Stimulated activated CD4-positive, alpha-beta T cell treated with anti-CD3 and anti-CD28 coated beads, TNF-alpha, amount 100 ng/mL, for 1 hour (primary cell): ENCODE measurements at places on chromosomes 1 and 21.

- DNase-seq, result no peak
These were observed 10.0 kb downstream of the MROH7 start for GRCh38 chr1:54651608-54652007.

- DNase-seq, result no peak
These were observed 25.7 kb upstream of the SLC19A2 start for GRCh38 chr1:169511316-169512005.

DNA sequence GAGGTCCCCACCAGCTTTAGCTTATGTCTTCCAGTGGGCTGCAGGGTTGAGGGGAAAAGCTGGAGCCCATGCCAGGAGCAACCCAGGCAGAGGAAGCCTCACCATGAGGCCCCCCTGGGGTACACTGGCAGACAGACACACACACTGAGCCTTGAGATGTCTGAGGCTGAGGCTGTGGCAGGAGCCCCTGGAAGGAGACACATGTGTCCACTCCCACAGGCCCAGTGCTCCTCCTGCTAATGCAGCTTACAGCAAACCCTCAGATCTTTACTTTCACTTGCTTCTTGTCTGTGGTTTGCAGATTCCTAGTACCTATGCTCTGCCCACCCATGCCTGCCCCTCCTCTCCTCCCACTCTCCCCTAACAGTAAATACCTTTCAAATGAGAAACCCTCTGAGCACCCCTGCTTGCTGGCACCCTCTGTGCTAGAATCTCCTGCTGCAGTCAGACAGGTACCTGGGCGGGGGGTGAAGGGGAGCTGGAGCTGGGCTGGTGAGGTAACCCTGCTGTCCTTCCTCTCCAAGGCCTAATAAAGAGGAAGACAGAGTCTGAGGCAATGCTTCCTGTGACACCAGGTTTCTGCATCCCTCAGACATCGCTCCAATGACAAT, 63.4 kb upstream of the NEK2 start:
- DNase-seq, result no peak

DNA sequence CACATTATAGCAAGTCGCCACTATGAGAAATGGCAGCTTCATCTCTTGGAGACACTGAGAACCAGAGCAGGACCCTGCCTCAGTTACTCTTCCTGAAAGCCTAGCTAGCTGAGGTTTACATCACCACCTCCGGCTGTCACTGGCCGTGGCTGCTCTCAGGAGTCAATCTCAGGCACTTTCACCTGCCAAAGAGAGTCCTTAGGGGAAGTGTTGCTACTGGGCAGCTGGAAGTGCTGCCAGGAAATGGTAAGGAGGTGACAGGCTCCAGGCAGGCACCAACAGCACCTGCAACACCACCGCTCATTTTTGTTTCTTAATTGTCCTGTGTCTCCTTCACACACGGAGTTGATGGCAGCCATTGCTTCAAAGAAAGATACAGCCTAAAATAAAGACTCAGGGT, 92.5 kb downstream of the DSCAM start:
- DNase-seq, result no peak

DNA sequence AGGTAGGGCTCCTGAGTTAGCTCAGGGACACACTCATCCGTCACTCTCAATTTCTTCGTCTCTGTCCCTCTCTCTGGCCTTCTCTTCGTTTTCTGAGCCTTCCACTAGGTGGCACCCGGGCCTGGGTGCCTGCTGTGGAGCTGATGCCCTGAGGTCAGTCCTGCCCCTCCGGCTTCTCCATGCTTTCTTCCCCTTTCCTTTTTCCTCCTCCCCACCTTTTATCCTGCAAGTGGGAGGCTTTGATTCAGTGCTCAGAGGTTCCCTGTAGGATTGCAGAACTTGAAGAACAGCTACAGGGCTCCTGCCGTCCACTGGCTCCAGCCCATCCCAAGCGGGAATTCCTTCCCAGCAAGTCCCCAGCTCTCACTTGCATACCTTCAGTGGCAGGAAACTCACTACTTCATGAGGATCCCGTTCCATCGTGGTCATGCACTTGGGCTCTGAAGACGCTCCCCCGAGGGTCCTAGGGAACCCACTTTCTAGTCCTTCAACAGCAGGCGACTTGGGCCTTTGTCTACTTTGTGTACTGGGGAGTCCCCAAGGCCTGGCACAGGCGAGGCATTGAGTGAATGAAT, 45.6 kb downstream of the SRRM1 start:
- DNase-seq, result peak; percentile 35

- no peak for DNase-seq
These were observed 229.2 kb upstream of the CAMK1G start for GRCh38 chr1:209354111-209354839.

DNA sequence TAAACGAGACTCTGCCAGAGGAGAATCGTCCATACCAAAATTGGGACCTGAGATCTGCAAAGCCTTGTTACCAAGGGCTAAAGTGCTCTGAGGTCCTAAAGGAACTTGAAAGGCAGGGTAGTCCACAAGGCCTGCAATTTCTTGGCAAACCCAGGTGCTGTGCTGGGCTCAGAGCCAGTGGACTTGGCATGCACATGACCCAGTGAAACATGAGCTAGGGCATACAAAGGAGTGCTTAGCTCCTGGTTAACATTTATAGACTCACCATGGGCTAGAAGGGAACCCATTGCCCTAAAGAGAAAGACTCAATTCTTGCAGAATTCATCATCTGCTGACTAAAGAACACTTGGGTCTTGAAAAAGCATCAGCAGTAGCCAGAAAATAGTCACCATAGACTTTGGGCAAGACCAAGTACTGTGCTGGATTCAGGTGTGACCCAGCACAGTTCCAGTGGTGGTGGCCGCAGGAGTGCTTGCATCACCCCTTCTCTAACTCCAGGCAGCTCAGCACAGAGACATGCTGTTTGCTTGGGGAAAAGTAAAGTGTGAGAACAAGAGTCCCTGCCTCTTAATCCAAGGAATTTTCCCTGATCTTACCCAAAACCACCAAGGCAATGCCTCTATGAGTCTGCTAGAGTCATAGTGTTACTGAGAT, 1069.4 kb upstream of the ADGRL2 start:
- no peak for DNase-seq
